ENCODE measurements at places on chromosomes 12 and 14.

- DNase-seq: no peak
Observed at GRCh38 chr12:53145383-53146260, 34.9 kb upstream of the ZNF740 start.

DNA sequence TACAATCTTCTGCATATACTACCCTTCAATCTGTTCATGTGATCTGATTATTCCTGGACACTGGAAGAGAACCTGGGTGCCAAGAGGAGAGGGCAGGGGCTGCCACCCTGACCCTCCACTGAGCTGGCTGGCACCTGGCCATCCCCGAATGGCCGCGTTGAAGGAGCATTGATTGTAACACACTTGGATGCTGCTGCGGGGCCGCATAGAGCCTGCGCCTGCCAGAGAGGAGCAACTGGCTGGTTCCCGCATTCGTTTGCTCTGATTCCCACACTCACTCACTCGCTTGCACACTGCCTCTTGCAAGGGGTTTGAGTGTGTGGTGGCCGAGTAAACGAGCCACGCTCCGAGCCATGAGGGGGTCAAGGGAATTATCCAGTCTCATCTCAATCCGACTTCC lies 32.4 kb downstream of the PSEN1 start:
- DNase-seq: no peak

- no peak for DNase-seq
Observed at GRCh38 chr14:56224691-56225681, 106.8 kb downstream of the PELI2 start.

DNA sequence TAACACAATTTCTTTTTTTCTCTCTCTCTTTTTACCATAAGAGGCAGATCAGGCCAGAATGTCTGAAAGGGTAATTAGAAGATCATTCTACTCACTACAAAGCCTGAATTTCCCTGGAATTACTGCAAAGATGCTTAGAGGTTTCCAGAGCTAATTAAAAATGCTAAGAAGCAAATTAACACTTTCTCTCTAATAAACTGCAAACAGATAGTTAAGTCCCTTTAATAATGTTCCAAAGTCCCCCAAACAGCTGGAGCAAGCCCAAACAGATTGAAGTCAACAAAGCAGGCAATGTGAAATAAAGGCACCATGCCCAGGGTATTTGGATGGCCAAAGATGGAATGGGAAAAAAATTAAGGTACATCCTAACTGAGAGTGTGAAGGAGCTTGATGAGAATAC lies 208.8 kb upstream of the LRFN5 start:
- DNase-seq: no peak

GRCh38 chr14:101665478-101666078 lies 95.9 kb upstream of the PPP2R5C start:
- peak; percentile 35 for DNase-seq

DNA sequence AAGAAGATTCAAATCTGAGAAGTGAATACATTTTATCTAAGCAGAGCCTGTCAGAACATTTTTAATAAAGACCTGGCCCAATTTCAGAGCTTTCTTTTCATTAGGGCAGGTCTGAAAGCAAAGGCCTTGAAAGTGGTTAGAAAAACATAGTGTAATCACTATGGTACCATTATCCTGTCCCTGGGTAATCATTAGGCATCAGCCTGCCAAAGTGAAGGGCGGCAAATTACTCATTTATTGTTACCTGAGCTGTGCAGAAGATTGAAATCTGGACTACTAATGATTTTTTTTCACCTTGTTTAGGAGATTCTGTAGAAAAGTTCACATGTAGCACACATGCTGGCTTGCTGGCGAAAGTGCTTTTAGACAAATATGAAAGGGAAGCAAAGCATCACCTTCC lies 92.6 kb upstream of the PRKD1 start:
- DNase-seq: no peak

DNA sequence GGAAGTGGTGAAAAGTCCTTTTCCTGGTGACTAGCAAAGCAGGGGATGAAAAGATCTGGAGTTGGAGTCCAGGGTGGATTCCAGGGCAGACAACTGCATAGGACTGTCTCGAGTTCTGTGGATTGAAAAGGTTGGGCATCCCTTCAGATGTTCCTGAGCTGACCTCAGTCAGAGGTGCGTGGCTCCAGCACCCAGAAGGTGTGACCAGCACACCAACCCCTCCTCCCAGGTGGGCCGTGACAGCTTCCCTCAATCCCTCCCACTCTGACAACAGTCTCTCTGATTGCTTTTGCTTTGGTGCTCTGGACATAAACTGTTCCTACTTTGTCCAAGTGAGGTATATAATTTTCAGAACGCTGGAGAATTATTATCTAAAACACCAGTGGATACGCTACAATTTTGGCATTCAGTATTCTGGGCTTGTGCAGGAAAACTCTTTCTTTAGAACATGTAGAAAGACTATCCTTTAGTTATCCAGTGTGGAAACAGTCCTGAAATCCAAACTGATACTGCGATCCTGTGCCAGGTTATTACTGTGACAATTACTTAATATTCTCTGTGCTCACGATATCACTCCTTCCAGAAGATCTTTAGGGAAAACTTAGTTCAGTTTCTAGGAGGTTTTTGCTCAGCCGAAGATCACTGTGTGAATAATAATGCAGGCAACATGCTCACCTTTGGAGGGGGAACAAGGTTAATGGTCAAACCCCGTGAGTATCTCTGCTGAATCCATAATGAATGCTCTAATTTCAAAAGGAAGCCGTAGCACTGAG lies 87.9 kb downstream of the DAD1 start:
- DNase-seq: no peak

DNA sequence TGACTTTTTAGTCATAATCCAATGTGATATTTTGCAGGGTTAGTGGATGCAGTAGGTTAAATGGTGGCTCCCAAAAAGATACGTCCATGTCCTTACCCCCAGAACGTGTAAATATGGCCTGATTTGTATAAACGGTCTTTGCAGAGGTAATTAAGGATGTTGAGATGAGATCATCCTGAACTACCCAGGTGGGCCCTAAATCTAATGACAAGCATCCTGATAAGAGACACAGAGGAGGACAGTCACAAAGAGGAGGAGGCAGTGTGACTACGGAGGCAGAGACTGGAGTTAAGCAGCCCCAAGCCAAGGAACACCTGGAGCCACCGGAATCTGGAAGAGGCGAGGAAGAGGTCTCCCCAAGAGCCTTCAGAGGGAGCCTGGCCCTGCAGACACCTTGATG lies 293.4 kb downstream of the ZFP36L1 start:
- DNase-seq: no peak

- DNase-seq: no peak
Observed at GRCh38 chr12:678747-679712, 15.8 kb upstream of the NINJ2 start.

DNA sequence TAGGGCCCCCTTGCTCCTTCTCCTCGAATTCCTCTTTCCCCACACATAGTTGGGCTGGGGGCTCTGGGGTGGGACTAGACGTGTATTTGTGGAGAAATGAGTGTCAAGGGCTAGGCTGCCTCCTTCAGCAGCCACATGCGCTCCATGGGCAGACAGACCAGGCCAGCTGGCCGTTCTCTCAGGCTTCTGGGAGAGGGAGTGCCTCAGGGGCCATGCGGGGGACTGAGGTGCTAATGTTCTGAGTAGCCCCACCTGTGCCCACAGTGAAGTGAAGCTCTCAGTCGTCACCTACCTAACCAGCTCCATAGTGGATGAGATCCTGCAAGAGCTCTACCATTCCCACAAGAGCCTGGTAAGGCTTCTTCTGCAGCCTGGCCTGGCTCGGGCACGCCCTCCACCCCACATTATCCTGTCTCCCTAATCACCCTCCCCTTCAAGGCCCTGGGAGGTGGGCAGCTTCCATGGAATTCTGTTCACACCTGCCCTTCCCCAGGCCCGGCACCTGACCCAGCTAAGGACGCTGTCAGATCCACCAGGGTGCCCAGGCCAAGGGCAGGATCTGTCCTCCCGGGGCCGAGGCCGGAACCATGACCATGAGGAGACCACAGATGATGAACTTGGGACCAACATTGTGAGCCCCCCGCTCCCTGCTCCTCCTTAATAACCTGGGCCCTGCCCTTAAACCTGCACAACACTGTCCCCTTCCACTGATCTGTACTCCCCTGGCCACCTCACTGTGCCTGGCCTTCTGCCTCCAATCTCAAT lies 9.0 kb upstream of the CPNE6 start:
- DNase-seq: no peak

DNA sequence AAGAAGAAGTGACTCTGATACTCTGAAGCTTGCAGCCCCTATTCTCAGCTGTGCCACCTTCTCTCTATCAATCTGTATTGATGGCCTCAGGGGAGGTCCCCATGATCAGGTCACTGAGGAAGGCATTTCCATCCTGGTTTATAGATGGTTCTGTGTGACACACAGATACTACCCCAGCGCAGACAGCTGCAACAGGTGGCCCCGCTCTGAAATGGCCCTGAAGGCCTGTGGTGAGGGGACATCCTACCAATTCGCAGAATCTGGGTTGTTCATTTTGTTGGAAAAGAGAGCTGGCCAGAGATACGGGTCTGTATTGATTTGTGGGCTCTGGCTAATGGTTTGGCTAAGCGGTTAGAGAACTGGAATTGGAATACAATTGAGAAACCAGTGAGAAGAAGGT lies 21.7 kb downstream of the DLK1 start:
- DNase-seq: no peak

DNA sequence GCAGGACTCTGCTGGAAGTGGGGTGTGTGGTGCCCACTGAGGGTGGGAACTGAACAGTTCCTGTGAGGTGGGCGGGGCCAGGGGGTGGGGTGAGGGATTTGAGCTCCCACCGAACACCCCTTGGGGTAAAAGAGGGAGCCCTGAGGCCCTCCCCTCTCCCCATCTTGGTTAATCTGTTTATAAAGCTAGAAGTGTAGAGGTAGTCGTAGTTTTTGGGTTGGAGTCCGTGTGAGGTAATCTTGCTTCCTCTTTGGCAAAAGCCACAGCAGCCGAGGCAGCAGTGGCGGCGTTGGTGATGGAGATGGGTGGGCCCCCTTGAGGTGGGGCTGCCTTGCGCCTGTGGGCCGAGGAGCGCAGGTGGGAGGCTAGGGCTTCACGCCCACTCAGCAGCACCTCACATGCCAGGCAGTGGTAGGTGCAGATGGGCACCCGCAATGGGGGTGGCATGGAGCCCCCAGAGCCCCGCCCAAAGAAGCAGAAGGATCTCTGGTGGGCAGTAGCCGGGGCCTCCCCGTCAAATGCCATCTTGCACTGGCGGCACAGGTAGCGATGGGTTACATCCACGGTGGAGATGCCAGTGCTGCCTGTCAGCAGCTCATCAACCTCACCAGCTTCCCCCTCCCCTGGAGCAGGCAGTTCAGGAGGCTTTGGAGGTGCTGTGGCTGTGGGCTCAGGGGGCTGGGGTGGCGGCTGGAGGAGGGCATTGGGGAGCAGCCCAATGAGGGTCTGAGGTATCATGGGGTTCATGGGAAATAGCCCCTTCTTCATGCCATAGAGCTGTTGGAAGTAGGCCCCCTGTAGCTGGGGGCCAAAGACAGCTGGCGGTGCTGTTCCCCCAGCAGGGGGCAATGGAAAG lies 29.6 kb downstream of the ZFHX2 start:
- DNase-seq: no peak

DNA sequence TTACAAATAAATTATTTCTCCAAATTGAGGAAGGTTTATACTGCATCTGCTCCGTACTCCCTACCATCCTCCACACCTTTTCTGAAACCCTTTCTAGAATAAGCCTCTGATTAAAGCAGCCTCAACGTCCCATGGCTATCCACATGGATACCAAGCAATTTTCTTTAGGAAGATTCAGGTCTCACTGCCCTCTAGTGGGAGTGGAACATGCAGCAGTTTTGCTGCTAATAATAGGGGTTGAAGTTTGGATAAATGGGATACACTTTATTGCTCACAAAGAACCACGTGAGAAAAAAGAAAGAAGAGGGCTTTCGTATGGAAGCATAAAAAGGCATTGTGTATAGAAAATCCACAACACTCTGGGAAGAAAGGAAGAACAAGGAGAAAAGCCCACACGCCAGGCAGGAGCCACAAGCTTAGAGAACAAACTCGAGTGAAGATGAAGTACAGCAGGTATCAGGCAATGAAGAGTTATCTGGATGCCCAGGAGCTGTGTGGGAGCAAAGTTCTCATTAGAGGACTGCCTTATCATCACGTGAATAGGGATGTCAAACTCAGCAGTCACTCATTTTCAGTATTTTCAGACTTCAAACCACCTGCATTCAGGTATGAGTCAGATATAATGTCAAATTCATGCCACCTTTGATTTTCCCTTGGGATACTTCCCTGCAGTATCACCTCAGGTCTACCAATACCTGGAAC lies 45.8 kb downstream of the CCER1 start:
- no peak for DNase-seq

- DNase-seq: no peak
Observed at GRCh38 chr12:122875590-122876220, 20.2 kb downstream of the VPS37B start.

- DNase-seq: no peak
Observed at GRCh38 chr14:95948558-95948981, 71.9 kb downstream of the TUNAR start.

DNA sequence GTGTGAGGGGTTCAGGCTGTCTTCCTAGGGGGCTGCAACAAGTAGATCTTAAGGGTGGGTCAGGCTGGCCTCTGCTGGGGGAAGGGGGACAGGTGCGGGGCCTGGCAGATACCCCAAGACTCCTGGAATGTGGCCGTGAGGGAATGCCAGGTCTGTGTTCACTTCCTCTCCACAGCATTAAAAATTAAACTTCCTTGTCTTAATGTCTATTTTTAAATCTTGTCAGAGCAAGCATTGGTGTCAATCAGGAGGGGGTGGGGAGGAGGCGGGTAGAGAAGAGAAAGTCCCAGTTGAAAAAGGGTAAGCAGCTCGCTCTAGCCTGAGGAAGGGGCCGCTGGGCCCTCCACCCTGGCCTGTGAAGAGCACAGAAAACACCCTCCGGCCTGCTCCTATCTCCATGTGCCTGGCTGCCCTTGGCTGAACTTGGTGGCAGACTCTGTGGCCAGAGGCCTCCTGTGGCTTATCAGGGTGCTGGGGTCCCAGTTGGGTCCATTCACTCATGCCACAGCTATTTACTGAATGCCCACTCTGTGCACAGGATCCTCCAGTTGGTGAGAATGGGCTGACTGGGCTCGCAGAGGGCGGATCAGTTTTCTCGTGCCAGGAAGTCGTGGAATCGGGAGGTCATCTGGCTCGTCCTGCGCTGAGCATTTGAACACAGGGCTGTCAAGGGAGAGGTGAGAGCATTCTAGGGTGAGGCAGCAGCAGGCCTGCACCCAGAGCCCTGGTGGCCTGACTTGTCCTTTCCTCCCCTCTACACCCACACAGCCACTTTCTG lies 128.8 kb downstream of the TSPAN9 start:
- no peak for DNase-seq
